ENCODE measurements at places on chromosomes 1 and 21.

GRCh38 chr1:159949981-159950381, 4.1 kb downstream of the SLAMF9 start:
- DNase-seq: no peak

- no peak for DNase-seq
Observed at GRCh38 chr1:113185463-113186104, 112.6 kb downstream of the LRIG2 start.

GRCh38 chr1:184954232-184954995, 19.9 kb downstream of the NIBAN1 start:
- DNase-seq: no peak

DNA sequence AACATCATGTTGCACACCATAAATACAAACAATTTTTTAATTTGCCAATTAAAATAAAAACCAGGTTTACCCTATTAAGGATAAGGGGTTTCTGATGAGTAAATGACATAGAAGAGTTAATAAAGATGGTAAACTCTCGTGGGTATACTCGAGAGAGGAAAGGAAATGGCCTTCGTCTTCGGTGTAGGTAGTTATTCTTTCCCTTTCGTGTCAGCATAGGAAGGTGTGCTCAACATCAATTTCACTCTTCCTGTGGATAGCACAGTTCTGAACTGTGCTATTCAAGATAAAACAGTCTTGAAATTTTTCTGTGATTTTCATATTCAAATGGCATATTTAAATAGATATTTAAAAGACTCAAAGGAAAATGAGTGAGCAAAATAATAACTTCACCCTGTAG, 98.2 kb downstream of the RGL1 start:
- DNase-seq: no peak

DNA sequence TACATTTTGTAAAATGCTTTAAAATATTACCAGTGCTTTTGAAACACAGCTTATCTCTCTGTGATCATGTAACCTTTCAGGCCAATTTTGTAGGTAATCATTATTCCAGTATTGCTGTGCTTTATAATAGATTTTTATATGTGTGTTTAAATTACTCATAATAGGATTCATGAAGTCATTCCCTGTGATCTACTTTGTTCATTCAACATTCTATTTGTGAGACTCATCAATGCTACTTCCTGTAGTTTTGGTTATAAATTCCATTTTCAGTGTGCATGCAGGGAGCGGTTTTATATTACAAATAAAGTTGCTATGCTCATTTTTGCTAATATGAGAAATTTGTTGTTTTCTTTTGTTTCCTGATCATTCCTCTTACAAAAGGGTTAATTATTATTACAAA, 4.1 kb upstream of the OR2M5 start:
- DNase-seq: no peak

DNA sequence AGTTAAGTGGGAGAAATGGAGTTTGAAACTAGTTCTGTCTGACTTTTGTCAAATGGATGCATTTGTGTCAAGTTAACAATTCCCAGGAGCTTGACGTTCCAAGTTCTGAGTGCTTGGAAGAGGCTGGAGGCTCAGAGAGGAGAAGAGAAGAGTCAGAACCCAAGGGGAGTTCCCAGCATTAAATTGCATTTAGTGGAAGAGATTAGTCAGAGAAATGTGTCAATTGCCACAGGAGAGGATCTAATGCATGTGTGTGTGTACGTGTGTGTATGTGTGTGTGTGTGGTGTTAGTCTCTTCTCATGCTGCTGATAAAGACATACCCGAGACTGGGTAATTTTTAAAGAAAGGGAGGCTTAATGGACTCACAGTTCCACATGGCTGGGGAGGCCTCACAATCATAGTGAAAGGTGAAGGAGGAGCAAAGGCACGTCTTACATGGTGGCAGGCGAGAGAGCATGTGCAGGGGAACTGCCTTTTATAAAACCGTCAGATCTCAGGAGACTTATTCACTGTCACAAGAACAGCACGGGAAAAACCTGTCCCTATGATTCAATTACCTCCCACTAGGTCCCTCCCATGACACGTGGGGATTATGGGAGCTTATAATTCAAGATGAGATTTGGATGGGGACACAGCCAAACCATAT, 101.5 kb upstream of the TMEM51 start:
- DNase-seq: no peak

- DNase-seq: no peak
Observed at GRCh38 chr1:41349361-41350054, 11.7 kb upstream of the FOXO6 start.

GRCh38 chr1:93611668-93612067, 70.0 kb downstream of the BCAR3 start:
- no peak for DNase-seq

GRCh38 chr1:32014199-32014947, 705 bp downstream of the KHDRBS1 start:
- DNase-seq: peak; percentile 28

DNA sequence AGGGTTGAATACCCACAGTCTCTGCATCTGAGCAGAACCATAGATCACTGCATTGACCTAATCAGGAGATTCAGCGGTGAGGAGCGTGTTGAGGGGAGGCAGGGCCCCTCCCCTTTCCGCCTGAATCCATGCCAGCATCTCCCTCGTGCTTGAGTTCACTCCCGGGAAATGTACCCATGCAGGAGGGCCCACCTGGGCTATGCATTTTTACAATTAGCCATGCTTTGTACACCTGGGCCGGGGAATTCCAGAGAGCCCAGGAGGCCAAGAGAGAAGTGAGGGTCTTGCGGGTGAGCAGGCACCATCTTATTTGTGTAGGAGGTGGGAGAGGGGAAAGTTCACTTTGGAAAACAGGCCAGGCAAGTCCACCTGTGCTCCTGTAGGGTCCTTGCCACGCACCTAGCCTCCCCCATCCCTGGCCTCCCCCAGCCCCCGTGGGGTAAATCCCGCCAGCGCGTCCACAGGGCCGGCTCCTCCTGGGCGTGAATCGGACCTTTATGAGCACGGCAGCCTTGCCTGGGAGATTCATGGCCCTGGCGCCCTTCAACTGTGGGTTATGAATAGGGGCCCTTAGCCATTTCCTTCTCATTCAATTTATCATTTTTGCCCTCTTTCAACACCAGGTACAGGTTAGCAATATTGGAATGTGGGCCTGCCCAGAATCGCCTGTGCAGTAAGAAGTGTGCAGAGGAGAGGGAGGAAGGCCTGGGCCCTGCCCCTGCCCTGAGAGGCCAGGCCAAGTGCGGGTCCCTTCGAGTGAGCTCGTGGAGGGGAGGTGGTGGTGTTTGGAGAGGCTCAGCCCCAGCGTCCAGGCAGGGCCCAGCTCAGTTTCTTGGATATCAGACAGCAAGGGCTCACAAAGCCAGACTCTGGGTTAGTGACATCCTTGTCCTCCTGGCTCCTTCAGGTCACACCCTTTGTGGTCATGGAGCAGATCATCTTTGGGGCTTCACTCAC, 84.4 kb upstream of the ACTRT2 start:
- DNase-seq: no peak

- no peak for DNase-seq
Observed at GRCh38 chr21:45348591-45349327, 56.2 kb upstream of the COL18A1 start.

GRCh38 chr1:229480495-229480894, 27.6 kb downstream of the NUP133 start:
- no peak for DNase-seq

DNA sequence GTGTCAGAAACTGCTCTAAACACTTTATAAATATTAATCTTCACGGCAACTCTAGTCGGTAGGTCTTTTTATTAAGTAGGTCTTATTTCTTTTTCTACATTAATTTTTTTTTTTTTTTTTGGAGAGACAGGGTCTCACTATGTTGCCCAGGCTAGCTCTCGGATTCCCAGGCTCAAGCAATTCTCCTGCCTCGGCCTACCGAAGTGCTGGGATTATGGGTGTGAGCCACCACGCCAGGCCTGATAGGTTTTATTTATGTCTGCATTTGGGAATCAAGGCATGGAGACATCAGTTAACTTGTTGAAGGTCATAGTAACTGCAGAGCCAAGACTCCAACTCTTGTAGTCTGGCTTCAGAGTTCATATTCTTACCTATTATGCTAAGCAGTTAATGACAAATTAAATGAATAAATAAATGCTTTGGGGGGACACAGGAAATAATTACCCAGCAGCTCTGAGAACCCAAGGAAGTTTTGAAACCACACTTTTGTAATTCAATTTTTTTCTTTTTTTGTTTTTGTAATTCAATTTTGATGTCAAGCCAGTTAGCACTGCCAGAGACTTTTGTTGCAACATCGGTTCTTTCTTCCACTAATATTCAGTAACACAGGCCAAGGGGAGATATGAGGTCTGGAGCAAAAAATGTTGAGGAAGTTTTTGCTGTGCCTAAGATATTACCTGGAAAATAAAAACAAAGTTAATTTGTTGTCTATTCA, 9.4 kb upstream of the UAP1 start:
- no peak for DNase-seq

GRCh38 chr21:35743571-35743970, 316.8 kb downstream of the SETD4 start:
- DNase-seq: no peak

GRCh38 chr1:35808450-35809113, 766 bp downstream of the AGO4 start:
- no peak for DNase-seq

DNA sequence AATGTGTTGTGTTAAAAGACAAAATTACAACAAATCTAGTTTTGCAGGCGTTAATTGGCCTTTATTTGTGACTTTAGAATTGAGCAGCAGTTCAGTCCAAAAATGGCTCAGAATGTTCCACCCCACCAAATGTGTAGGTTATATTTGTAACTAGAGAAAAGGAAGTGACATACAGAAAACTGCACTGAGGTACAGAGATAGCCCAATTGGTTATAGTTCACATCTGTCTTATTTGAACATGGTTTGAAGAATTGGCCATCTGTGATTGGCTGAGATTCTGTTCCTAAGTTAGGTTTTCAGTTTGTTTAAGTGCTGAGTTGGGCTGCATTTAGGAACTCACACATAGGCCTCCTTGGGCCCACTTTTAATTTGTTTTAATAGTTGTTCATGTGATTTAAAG, 12.0 kb upstream of the FMO2 start:
- no peak for DNase-seq

- DNase-seq: no peak
Observed at GRCh38 chr1:70348399-70349165, 5.9 kb downstream of the ANKRD13C start.

DNA sequence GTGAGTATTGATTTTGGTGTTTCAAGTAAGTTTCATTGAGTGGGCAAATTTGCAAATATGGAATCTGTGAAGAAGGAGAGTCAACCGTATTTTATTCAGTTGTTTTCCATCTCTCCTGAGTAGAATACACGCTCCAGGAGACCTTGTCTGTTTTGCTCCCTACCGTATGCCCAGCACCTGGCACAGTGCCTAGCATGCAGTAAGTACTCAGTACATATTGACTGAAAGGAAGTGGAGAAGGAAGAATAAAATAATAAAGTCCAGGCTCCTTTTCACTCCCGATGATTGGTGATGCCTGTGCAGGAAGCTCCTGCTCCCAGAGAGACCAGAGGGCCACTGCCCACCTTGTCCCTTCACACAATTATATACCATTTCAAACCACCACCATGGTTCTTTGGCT, 59.4 kb upstream of the NEK2 start:
- no peak for DNase-seq

GRCh38 chr1:183812686-183813569, 8.0 kb downstream of the RGL1 start:
- DNase-seq: no peak

DNA sequence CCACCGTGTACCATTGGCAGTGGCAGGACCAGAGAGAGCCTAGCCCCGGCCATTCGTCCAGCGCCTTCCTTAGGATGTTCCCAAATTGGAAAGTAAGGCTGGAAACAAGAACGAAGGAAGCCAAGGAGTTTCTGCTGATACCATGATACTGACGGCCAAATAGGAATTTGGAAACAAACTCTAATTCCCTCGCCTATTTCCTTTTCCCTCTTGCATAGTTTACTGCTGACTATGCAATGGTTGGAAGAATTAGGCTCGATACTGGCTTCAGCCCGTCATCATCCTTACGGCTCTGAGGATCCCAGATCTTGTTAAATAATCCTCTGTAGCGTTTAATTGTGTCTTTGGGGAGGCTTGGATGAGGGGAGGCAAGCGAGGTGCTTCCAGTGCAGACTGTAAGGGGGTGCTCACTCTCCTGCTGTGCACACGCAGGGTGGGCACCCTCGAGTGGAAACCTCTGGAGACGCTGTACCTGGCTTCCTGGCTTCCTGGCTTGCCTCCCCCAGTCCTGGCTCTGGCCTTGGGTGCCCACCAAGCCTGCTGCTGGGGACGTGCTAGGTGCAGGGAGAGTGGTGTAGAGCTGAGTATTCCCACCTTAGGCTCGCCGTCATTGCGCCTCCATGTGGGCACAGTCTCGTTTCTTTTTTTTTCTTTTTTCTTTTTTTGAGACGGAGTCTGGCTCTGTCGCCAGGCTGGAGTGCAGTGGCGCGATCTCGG, 27.4 kb upstream of the CAMTA1 start:
- no peak for DNase-seq

GRCh38 chr1:244104309-244105060, 53.4 kb downstream of the ZBTB18 start:
- no peak for DNase-seq

DNA sequence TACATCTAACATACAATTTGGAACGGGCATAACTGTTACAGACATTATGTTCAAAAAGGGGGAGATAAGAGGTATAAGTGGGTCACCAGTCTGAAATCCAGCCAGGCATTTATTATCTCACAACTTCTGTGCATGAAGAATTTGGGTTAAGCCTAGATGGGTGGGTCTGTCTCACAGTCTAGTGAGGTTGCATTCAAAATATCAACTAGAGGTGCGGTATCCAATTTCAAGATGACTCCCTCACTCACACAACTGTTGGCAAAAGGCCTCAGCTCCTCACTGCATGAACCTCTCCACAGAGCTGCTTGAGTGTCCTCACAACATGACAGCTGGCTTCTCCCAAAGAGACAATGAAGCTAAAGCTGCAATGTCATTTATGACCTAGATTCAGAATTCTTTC, 4.7 kb downstream of the AUNIP start:
- DNase-seq: no peak

GRCh38 chr1:92306020-92306419, 7.2 kb downstream of the RPAP2 start:
- DNase-seq: no peak

DNA sequence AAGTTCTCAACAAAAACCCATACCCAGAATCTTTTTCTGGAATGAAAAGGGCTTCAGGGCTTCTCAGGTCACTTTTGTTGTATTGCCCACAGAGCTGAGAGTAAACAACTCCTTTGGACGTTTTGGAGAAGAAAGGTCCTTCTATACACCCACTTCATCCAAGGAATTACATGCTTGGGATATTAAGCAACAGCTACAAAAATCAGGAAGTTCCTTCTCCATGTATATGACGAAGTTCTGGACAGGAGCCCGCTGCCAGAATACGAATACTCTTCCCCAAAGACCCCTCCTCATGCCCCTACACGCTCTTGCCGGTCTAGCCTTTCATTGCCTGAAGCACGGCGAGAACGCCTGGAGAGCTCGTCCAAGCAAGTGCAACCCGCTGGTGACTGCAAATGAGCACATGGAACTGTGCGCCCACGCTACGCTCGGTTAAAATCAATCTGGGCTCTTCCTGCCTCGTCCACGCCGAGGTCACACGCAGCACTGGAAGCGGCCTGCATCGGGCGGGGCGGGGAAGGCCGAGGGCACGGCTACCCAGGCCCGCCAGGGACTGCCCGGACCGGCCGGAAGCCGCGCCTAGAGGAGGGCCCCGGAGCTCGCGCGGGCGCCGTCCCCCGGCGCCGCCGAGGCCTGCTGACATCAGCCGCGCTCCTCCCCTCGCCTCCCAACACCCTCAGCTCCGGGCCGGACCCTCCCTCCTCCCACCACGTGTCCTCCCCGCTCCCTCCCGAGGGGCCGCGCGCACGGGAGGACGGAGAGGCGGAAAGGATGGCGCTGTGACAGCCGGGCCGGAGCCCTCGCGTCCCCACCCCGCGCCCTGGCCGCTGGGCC, at the start of gene POGK:
POGK (plus strand) TSS at position 710 of the 834 bp plus-strand sequence. CDS start 1,482 bp downstream, outside the sequence.
- peak; percentile 86 for DNase-seq
